Stomach (tissue), 19 donors: ENCODE measurements at places on chromosomes 1 and 21. TPM values are rescaled to one million over a fixed set of nuclear protein-coding genes. Genes with fewer than 3 reads are reported as not detected.

Gene EPS15
- 49.8 TPM for total RNA-seq

Gene GNAT2
- total RNA-seq, result not detected

Gene TNFRSF18
- total RNA-seq, result not detected

DNA sequence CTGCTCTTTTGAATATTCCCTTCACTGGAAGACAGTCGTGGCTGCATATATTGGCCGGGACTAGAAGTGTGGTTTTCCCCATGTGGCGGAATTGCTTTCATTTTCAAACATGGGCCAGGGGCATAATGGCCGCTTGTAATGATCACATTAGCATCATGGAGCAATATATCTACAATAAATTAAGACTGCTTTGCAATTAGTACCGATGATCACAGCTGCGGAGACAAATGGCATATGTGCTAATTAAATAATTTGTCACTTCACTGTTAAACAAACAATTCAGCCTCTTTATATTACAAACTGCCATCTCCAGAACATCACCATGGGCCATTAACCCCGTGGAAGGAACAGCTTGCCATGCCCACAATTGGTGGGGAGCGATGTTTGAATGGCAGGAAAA lies 68.2 kb upstream of the OLIG2 start:
- DNase-seq, result no peak
